ENCODE measurements at places on chromosomes 2 and 18. TPM values are rescaled to one million over a fixed set of nuclear protein-coding genes. Genes with fewer than 3 reads are reported as not detected.

EFEMP1 gene
- 128 TPM for total RNA-seq

IL36A gene
- not detected for total RNA-seq

UGT1A5 gene
- not detected for total RNA-seq

SLC23A3 gene
- 0.02 TPM for total RNA-seq

DPP10 gene
- not detected for total RNA-seq

SAG gene
- not detected for total RNA-seq

DIS3L2 gene
- 10.6 TPM for total RNA-seq

SULT1C4 gene
- not detected for total RNA-seq

TNFRSF11A gene
- total RNA-seq: 1.3 TPM

RGPD4 gene
- total RNA-seq: not detected

AGXT gene
- not detected for total RNA-seq

RAPGEF4 gene
- 0.47 TPM for total RNA-seq

KCNJ3 gene
- total RNA-seq: not detected

EVX2 gene
- total RNA-seq: not detected
